ENCODE measurements at places on chromosomes 5 and 9.

GRCh38 chr9:107295995-107296394 lies 12.9 kb downstream of the RAD23B start:
- DNase-seq, result no peak

DNA sequence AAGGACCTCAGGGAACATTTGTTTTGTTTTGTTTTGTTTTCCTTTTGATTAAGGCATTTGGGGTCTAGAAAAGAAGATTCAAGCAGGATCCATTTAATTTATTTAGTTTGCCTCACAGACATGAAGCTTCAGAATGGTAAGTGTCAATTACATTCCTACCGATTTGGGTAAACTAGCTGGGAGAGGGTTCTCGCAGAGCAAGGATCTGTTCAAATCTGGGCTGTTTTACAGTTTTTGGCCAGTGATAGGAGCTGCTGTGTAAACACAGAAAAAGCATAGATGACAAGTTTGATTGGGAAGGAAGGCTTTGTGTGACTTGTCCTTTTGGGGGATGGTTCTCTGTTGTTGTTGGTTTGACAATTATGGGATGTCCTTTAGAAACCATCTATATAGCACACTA lies 470.3 kb upstream of the WWC1 start:
- DNase-seq, result no peak

DNA sequence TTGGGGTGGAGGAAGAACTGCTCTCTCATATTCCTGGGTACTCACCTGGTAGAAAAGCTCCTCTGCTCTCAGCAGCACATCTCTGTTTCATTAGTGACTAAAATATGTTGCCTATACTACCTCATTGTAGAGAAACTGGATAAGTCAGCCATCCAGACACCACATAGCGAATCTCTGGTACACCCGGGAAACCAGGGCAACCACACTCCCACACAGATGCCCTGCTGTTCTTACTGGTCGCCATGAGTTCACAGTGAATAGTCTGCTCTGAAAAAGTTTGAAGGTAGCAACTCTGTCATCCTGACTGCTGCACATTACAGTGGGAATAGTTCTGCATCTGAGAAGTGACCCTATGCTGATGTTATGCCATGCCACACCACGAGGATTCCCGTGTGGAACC lies 135.0 kb downstream of the ENTREP1 start:
- DNase-seq, result no peak

DNA sequence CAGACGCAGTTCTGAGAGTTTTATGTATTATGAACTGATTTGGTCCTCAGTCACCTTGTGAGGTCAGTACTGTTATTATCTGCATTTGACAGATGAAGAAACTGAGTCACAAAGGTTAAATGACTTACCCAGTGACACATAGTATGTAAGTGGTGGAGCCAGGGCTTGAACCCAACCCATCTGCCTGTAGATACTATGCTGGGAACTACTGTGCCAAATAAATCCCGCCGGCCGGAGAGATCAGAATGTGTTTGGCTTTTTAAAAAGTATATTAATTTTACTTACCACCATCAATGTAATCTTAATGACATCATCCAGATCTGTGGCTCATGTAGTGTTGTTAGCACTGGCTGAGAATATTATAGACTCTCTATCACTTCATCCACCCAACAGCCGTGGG lies 80.8 kb downstream of the ZNF618 start:
- no peak for DNase-seq

GRCh38 chr9:88396836-88397577 lies 8.8 kb downstream of the SPIN1 start:
- no peak for DNase-seq

- DNase-seq, result no peak
Measured at GRCh38 chr9:105735366-105735765, 41.0 kb downstream of the TMEM38B start.

DNA sequence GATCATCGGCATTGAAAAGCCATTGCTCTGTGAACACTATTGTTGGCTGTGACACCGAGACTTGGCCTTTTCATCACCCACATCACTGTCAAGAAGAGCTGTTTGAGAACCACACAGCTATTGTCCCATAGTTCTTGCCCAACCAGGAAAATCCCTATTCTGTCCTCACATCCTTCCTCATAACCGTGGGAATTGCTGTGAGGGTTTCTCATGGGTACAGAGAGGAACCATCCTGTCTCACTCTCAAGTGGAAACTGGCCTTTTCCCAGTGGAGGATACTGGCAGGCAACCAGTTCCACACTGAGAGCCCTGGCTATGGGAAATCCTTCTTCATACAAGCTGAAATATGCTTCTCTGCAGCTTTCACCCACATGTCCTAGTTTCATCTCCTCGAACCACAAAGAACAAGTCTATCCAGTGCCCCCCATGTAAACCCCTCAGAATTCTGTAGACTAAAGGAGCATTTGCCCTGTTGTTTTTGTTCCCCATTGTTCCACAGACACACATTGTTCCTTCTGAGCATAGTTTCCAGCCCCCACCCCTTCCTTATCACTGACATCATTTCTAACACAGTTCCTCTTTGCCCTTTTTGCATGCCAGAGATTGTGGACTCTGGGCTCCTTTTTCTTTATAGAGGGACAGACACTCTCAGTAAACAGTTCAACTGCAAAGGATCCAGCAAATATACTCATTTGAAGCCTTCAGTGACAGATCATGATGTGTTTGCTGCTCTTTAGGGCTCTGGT lies 57.8 kb upstream of the C5orf46 start:
- DNase-seq, result no peak

- no peak for DNase-seq
Measured at GRCh38 chr5:59713498-59713844, 180.1 kb downstream of the PDE4D start.

GRCh38 chr9:137876781-137877386 lies 698 bp upstream of the CACNA1B start:
- DNase-seq, result no peak

DNA sequence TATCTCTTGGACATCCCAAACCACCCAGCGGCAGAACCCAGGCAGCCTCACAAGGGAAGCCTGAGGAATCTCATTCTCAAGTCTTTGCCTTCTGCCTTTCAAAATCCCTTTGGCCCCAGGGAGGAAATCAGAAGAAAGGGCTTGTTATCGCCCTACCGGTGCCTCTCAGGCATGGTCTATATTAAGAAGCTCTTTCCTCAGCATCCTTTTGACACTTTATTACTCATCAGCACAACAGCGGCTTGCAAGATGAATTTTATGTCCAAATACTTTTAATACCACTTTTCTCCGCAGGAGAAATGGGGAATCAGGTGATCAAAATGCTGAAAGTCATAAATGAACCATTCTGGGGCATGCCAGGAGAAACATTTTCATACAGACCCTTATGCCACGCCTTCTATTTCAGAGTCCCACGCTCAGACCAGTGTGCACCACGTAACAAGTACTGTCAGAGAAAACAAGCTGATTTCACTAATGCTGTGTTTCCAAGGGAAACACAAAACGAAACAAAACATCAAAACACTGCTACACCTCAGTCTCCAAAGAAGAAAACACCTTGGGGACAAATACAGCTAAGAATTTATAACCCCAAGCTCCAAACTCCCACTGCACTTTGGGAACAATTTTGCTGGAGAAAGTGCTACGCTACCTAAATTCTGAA lies 30.0 kb downstream of the RAPGEF1 start:
- DNase-seq, result no peak

DNA sequence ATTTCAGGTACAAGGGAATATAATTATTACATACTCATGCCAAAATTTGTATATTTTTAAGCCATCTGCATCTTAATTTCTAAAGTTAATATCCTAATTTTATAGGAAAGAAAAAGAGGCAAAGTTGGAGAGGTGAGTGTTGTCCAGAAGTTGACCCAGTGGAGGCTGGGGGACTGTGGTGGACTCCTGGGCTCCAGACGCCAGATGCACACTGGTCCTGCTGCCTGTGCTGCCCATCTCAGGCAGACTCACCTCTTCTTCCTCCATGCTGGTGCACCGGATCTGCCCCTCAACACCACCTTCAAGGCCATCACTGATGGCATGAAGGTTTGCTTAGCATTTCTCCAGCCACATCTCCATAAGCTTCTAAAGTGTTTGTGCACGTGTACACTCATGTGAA lies 220.8 kb upstream of the NFIL3 start:
- no peak for DNase-seq

GRCh38 chr9:83396342-83396741 lies 141.9 kb downstream of the FRMD3 start:
- no peak for DNase-seq

GRCh38 chr5:145218982-145219381 lies 616.2 kb downstream of the PRELID2 start:
- DNase-seq, result no peak

- no peak for DNase-seq
Measured at GRCh38 chr9:101706261-101706798, 32.1 kb downstream of the GRIN3A start.

- no peak for DNase-seq
Measured at GRCh38 chr9:132293145-132293721, 61.6 kb downstream of the SETX start.

GRCh38 chr5:112862085-112862484 lies 998 bp downstream of the SRP19 start:
- no peak for DNase-seq

DNA sequence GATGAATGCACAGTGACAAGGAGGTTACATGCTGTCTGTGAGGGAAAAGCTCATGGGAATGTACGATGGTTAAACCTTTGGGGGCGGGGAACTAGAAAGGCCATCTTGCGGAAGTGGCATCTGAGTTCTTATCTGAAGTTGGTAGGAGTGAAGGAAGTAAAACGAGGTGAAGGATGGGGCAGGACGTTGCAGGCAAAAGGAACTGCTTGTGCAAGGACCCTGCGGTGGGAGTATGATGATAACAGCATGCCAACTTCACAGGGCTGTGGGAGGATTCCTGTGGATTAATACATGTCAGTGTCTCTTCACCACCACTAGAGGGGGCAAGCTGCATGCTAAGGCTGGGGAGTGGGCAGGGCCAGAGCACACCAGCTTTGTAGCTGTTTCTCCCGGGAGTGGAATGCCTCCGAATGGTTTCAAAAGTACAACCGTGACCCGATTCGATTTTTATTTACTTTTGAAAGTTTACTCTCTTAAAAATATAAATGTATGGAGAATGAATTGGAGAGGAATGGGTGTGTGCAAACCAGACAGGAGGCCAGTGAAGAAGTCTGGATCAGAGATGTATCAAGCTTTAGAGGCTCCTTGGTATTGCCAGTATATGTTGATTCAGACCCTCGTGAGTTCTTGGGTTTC lies 62.5 kb downstream of the CYFIP2 start:
- peak; percentile 22 for DNase-seq

GRCh38 chr5:158514986-158515359 lies 584.7 kb downstream of the EBF1 start:
- no peak for DNase-seq

- DNase-seq, result no peak
Measured at GRCh38 chr5:172141949-172142319, 46.1 kb downstream of the STK10 start.
